ENCODE measurements at places on chromosomes 7 and 10.

GRCh38 chr10:58240531-58240930 lies 27.2 kb downstream of the IPMK start:
- DNase-seq = no peak

DNA sequence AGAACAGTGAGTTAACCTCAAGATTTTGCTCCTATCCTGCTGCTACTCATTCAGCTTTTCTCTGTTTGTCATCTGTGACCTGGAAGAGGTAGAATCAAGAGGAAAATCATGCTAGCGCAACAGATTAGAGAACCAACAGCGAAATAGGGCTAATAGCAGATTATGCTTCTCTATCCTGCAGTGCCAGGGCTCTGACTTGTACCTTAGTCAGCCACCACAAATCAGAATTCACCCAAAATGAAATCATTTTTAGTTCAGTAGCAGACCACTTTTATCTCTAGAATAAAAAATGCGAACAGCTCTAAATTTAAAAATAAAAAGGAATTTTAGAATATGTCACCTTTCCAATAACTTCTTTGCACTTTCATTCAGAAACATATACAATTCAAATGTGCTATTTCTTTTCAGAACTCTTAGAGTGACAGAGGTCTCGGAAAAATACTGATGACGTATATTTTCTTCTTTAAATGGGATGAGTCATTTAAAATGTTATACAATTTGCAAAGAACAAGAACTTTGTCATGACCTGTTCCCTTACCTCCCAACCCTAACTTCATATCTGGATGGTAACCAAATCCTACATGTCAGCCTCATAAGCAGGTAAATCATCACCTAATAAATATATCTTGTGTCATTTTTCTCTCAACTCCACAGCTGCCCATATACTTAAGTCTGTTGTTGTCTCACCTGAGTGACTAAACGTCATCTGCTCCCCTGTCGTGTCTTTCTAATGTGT lies 896.4 kb downstream of the PCDH15 start:
- no peak for DNase-seq

DNA sequence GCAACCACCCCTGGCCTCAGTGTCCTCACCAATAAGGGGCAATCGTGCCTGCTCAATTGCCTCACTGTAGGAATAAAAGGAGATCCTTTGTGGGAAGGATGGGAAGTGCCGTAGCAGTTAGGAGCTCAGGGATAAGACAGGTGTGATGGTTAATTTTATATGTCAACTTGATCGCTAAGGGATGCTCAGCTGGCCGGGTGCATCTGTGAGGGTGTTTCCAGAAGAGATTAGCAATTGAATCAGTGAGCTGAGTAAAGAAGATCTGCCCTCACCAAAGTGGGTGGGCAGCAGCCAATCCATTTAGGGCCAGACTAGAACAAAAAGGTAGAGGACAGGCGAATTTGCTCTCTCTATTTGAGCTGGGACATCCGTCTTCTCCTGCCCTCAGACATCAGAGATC lies 46.3 kb downstream of the BUB3 start:
- no peak for DNase-seq

- DNase-seq = no peak
These were observed 99.1 kb downstream of the UNCX start for GRCh38 chr7:1331561-1332467.

DNA sequence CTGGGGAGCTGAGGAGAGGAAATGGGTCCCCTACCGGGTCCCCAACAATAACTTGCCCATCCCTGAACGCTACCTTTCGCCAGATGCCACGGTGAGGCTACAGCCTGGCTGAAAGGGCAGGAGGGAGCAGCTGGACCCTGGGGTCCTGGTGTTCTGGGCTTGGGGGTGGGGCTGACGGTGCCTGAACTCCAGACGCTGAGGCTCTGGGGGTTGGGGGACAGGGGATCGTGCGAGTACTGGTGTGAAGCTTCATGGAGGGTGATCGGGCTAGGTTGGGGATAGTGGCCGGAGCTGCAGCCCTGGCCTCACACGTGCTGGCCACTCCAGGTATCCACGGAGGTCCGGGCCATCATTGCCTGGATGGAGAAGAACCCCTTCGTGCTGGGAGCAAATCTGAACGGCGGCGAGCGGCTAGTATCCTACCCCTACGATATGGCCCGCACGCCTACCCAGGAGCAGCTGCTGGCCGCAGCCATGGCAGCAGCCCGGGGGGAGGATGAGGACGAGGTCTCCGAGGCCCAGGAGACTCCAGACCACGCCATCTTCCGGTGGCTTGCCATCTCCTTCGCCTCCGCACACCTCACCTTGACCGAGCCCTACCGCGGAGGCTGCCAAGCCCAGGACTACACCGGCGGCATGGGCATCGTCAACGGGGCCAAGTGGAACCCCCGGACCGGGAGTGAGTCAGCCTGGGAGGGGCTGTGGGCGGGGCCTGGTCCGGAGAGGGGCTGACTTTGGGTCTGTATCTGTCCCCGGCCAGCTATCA lies 8.3 kb downstream of the AEBP1 start:
- no peak for DNase-seq
